ENCODE measurements at places on chromosomes 2 and 18.

DNA sequence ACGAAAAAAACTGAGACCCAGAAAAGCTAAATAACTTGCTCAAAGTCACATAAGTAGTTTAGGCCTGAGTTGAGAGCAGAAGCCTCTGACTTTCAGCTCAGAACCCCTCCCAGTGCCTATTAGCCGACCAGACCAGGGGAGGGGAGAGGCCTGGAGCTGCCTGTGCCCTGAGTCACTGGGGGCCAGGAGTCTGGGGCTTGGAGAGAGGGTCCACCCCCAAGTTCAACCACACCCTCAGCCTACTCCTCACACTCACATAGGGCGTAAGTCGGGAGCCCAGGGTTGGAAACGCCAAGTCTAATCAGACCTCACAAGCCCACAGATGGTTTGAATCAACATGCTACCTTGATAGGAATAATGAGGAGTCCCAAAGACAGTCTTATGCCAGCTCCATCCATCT lies 12.6 kb upstream of the PKDCC start:
- no peak for DNase-seq

GRCh38 chr18:36564841-36565240 lies 264.0 kb downstream of the TPGS2 start:
- DNase-seq: no peak

DNA sequence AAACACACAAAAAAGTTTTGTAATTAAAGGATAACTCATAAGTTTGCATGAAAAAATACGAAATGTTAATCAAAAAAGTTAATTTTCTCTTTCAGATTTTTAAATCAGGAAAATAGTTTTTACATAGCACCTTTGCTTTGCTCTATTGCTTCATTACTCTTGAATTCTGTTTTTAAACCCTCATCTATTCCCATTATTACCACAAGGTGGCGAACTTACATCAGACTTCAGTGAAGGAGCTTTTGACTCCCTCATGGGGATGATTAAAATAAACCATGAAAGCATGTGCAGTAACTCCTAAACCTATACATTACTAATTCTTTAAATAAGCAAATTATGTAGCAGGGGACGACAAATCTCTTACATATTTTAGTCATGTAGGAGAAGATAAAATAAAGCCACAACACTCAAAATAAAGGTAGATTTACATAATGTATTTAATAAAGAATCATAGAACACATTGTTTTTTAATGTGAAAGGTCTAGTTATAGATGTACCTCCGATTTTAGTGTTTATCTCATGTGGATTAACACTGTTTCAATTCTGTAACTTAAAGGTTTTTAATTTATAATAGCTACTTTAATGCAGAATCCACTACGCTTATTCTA lies 105.2 kb downstream of the NETO1 start:
- no peak for DNase-seq

GRCh38 chr2:227222292-227222691 lies 57.9 kb downstream of the COL4A3 start:
- no peak for DNase-seq

DNA sequence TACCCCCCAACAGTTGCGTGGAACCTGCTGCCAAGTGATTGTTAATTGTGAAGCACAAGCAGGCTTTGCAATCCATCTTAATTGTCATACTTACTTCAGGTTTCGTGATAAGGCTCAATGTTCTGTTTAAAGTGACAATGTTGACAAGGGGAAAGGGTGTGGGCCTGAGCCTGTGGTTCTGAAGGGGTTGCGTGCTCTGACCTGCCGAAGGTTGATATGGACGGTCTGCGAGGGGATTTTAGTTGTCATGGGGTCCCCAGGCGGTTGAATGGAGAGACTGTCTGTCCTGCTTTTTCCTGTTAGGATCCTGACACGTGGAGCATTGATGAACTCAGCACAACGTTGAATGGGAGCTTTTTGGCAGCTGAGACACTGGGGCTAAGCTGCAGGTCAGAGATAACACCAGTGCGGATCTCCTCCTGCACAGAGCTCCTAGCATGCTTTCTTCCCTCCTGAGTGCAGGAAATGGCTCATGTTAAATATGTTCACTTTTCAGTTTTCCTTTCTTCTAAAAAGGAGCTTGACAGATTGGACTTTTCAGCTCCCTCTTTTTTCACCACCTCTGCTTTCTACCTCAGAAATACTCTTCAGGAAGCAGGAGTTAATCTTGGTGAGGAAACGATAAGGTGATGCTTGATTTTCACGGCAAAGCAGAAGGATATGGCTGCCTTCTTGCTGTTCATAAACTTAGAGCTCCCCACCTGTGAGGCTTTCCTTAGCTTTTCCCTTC lies 62.9 kb upstream of the ZEB2 start:
- no peak for DNase-seq

DNA sequence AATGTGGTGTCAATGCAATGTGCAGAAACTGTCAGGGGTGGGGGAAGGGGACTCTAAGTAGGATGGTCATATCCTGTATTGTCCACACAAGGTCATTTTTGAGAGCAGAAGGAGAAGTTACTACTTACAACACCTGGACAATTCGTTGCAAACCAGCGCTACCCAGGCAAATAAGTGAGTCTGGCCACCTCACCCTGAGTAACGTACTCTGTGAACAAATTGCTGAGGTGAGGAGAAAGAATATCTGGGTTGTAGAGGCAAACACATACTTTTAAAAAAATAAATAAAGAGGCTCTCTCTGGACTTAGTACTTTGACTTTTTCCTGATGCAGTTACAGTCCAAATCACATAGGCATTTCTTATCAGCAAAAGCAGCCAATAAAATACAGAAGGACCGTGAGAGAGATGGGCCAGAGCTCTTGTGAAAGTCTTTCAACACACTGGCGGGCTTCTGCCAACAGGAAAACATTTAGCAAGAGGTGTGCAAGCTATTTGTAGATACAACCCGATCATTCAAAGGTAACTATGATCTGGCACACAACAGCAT lies 268.2 kb upstream of the ID2 start:
- no peak for DNase-seq

- no peak for DNase-seq
Observed at GRCh38 chr2:54052825-54053718, 62.3 kb upstream of the ACYP2 start.

- DNase-seq: no peak
Observed at GRCh38 chr2:170710609-170710979, 4.5 kb upstream of the SP5 start.

DNA sequence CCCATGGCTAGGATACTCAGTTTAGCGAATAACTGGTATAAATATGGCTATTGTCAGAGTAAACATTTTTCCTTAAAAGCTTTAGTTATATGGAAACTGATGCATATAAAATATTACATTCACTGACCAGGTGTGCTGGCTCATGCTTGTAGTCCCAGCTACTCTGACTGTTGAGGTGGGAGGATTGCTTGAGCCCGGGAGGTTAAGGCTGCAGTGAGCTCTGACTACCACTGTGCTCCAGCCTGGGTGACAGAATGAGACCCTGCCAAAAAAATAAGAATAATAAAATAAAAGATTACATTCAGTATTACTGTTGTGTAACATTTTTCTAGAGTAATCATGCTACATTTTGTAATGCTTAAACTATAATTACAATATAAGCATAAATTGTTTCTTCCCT lies 350.4 kb upstream of the FSIP2 start:
- DNase-seq: no peak

- no peak for DNase-seq
Observed at GRCh38 chr2:237236188-237236587, 150.5 kb downstream of the COPS8 start.

DNA sequence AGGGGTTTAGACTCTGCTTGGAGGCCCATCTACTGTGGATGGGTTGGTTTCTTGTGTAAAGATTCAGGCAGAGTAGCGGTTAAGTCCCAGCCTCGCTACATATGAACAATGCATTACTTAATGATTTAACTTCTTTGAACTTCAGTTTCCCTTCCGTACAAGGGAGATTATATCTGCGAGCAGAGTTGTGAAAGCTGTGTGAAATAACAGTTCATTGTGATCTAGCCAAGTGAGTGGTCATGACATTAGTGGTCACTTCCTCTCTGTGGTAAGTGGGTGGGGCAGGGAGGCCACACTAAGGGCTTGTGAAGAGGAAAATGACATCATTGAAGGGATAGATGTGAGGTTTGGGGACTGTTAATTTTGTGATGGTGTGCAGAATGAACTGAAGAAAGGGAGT lies 14.1 kb upstream of the MEX3C start:
- peak; percentile 6 for DNase-seq

- no peak for DNase-seq
Observed at GRCh38 chr18:74476140-74476539, 19.0 kb upstream of the DIPK1C start.

Data from stimulated activated CD8-positive, alpha-beta memory T cell treated with anti-CD3 and anti-CD28 coated beads, Interleukin-4, amount 100 ng/mL, for 1 hour (primary cell).